ENCODE measurements at places on chromosomes 16 and 17.

- DNase-seq: no peak
These were observed 93.0 kb downstream of the ANKRD11 start for GRCh38 chr16:89397331-89397861.

- DNase-seq: peak; percentile 65
These were observed at the start of gene CTF1 for GRCh38 chr16:30896261-30896888. Gene CTF1, plus strand, starts transcription at chr16:30896614. Its CDS starts 30 bp downstream, at chr16:30896644.

GRCh38 chr17:29216181-29216580 is 30.5 kb upstream of the CRYBA1 start:
- no peak for DNase-seq

DNA sequence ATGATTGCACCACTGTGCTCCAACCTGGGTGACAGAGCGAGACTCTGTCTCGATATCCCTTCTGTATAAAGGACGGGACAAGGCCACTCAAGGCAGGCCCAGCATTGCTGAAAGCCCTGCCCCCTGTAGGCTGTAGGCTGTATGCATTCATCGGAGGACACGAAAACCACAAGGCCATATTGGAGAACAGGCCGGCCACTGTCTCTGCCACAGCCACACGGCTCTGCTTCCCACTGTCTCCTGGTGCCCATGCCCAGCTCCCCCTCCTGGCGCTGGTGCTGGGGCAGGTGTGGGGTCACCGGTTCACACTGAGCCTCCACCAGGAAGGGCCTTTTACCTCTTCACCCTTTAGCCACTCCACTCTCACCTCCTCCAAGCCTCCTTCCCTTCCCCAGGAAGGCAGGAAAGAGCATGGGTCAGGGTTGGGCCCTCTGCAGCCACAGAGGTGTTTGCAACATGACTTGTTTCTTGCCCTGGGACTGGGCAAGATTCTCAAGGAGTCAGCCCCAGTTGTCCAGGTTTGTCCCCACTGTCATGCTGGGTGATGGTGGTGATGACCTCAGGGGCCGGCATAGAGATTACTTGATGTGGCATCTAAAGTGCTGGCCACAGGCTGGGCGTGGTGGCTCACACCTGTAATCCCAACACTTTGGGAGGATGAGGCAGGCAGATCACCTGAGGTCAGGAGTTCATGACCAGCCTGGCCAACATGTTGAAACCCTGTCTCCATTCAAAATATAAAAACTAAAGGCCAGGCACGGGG is 5.3 kb upstream of the NTN3 start:
- DNase-seq: no peak

DNA sequence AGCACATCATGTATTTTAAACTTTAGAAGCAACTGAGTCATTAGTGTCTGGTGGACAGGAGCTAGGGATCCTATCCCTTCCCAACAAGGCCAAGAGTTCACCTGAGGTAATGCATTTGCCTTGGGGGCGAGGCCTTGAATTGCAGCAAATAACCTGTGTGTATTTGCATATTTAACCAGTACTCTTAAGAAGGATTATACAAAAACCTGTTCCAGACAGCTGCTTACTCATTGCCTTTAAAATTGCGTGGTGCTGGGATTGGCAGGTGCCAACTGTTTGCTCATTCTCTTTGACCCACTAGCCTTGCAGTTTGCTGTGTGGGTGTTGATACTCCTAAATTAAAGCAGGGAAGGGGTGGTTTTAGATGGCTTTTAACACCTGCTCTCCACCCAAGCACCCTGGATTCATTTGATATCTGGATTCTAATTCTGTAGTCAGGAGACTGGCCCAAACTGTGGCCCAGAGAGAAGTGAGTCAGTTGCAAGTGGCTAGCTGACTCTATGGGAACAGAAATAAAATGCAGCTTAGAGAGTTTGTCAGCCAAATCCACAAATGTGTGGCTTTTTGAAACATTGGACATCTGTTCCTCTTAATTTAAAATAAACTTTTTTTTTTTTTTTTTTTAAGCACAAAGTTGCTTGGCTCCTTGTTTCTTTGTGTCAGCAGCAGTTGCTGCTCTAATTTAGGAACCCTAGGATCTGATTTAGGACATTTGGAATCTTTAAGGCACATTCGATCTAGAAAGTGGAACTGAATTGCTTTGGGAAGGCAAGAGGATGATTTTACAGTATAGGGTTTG is 46.9 kb downstream of the TUBD1 start:
- DNase-seq: no peak
